ENCODE measurements at places on chromosomes 1 and 21. TPM values are rescaled to one million over a fixed set of nuclear protein-coding genes. Genes with fewer than 3 reads are reported as not detected.

OR2L5 gene
- 0.17 TPM for total RNA-seq

GRCh38 chr1:31674626-31675025 lies 29.2 kb downstream of the COL16A1 start:
- DNase-seq, result no peak

- no peak for DNase-seq
Measured at GRCh38 chr1:187715483-187715882, 886.7 kb downstream of the PLA2G4A start.

- no peak for DNase-seq
Measured at GRCh38 chr1:109942434-109942833, 31.8 kb downstream of the CSF1 start.

TNFRSF14 gene
- 7.2 TPM for total RNA-seq

KCNJ9 gene
- total RNA-seq, result 2.3 TPM

DNA sequence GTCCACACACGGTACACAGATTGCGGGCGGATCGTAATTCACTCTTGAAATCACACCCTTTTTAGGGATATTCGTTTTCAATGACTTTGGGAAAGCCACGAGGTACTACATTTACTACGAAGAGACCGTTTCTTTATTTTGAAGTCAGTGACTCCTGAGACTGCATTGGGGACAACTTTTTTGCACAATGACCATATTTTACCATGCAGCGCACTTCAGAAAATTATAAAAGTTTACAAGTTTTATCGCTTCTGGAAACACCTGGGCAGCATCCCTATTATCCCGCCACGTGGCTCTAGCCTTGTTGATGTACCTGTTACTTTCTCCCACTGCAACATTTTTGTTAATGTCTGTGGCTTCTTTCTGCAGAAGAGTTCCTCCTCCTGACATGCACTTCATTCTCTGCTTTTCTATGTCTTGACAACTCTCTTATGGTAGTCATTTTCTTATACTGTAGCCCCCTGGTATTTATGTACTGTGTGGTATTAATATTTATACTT lies 1.3 kb upstream of the AKT3 start:
- DNase-seq, result no peak

DNA sequence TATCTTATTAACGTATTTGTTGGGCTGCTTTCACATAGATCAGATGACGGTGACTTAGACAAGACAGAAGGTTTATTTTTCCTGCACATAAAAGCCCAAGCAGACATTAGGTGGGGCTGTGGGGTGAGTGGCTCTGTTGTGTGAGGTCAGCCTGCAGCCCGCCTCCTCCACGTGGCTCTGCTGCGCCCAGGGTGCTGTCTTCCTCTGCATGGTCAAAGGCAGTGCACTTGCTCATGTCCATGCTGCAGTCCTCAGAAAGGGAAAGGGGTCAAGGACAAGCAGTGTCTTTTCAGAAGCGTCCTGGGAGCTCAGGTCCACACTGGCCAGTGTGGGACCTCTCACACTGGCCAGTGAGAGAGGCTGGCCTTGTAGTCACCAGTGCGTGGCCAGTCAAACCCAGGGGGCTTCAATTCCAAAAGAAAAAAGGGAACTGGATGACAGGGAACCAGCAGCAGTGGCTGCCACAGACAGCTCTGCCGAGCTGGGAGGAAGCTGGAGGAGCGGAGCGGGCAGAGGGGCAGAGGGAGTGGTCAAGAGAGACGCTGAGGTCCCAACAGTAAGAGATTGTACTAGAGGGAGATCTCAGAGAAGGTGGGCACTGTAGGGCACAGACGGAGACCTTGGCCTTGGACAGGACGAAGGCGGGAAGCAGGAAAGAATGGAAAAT lies 35.9 kb upstream of the SLC45A1 start:
- DNase-seq, result no peak

DNA sequence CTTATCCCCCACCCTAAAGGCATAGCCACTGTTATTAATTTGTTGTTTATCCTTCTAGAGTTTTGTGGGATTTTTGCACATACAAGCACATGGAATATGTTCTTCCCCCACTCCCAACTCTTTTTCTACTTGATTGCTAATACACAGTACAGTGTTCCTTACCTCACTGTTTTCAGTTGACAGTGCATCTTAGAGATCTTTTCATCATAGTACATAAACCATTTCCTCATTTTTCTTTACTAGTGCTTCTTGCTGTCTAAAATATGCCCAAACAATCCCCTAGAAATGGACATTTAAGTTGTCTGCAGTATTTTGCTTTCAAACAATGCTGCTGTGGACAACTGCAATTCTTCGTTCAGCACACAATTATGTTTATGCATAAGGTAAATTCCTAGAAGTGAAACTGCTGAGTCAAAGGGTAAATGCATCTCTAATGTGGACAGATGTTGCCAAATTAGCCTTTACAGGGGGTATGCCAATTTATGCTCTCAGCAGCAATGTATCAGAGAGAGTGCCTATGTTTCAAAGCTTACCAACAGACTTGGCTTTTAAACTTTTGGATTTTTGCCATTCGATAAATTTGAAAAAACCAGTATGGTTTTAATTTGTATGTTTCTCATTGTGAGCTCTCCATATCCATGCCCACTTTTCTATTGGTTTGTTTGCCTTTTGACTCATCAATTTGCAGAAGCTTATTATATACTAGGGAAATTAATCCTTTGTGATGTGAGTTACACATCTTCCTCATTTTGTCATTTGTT lies 132.6 kb downstream of the MRPS6 start:
- no peak for DNase-seq

GRCh38 chr1:56057466-56058405 lies 521.6 kb downstream of the PLPP3 start:
- no peak for DNase-seq

Data from spinal cord (tissue), 10 donors.